ENCODE measurements at places on chromosomes 3 and 15.

GRCh38 chr3:132253262-132253878 is 63.8 kb upstream of the ACP3 start:
- DNase-seq = peak; percentile 67

GRCh38 chr15:56598991-56599390 is 134.1 kb upstream of the MNS1 start:
- DNase-seq = no peak

DNA sequence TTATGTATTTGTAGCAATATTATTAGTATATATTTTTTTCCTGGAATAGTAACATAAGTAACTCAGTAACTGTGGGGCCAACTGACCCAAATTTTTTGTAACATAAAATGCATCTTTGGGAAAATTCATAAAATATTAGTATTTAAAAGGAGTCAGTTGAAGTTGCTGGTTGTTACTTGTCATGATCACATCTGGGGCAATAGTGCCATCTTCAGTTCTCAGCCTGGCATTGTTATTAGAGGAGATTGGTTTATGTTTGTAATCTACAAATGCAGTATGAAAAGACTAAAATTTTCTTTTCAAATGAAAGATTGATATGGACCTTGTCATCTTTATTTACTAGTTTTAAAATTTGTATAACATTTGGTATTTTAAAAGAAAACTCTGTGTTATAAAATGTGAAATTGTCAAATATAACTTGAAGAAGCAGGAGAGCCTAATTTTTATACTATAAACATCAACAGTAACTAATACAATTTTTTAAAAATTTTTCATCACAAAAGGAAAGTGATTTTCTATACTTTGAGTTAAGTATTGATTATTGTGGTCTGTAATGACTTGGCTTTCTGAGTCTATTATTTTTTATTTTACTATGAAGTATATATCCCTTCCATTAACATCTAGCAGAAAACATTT is 38.8 kb upstream of the MLF1 start:
- DNase-seq = peak; percentile 69

DNA sequence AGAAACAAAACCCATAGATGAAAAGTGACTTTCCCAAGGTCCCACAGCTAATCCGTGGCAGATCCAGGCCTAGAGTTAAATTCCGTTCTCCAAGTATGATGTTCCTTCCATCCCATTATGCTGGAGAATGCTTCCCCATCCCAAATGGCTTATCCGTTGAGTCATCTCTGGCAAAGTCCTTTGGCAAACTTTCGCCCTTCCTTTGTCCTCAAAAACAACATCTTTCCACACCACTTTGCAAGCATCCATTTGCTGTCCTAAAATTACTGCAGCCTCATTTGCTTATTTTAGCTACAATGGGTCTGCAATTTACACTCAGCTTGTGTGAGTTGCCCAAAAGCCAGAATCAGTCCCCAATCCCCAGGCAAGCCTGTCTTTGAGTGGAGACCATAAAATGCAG is 304.0 kb upstream of the TLE3 start:
- no peak for DNase-seq

DNA sequence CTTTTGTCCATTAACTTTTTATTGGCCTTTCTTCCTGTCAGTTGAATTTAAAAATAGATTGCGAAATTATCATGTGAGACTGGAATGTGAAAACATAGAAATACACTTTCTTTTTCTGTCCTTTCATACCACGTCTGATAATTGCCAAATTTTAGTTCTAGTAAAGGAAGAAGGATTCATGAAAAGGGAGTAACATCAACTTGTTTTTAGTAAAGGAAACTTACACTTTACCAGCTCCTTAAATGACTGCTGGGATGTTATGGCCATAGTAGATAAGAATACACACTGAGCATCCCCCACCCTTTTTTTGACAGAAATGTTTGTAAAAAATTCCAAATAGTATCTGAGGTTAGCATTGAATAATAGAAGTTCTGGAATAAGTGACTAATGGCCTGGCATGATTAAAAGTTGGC is 137.9 kb downstream of the NEO1 start:
- DNase-seq = no peak

DNA sequence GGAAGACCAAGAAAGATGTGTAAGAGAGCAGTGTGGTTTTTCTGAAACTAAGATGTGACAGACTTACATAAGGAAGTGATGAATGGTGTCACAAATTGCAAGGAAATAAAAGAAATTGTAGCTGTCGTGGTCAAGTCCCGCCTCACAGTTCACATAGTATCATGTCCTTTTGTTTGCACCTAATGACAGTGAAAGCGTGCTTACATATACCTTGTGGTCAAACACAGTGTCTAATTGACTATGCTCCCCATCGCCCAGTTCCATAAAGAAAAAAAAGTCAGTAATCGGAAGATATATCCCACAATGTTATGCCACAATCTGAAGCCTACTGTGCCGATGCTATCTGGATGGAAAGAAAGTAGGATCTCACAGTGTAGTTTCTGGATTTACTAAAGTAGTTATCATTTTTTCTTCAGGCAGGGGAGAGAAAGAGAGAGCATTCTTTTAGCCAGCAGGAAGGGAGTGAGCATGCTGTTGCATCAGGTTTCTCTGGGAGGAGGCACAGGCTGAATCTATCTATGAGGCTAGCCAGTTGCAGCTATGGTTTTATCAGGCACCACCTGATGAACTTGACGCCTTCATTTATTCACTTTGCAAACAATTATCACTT is 9.8 kb upstream of the PLSCR1 start:
- DNase-seq = no peak

DNA sequence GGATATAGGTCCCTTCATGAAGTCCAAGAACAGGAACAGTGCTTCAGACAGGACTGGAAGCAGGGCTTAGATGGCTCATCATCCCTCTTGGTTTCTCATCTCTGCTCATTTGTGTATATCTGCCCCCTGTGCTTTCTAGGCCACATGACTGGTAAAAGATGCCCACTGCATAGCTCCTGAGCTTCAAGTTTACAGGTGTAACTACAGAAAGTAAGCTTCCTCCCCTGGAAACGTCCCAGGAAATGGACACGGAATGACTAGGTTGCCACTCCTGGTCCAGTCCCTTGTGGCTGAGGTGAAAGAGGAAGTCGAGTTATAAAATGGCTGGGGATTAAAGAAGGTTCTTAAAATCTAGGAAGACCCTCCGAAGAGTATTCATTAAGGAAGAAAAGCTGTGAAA is 32.5 kb downstream of the MYO5A start:
- DNase-seq = no peak

- DNase-seq = no peak
Measured at GRCh38 chr3:88984256-88984655, 123.2 kb upstream of the EPHA3 start.

GRCh38 chr3:48125013-48125705 is 63.1 kb downstream of the CDC25A start:
- DNase-seq = no peak

GRCh38 chr3:171465763-171466162 is 5.6 kb upstream of the TNIK start:
- DNase-seq = no peak

GRCh38 chr3:62809369-62809768 is 65.8 kb downstream of the CADPS start:
- DNase-seq = no peak

GRCh38 chr3:99319961-99320360 is 318.4 kb upstream of the COL8A1 start:
- DNase-seq = no peak

- no peak for DNase-seq
Measured at GRCh38 chr3:152039887-152040286, 166.4 kb downstream of the SUCNR1 start.

- no peak for DNase-seq
Measured at GRCh38 chr15:91892436-91892835, 38.9 kb downstream of the SLCO3A1 start.

GRCh38 chr3:39140341-39140971 is 12.9 kb downstream of the CSRNP1 start:
- DNase-seq = no peak

GRCh38 chr3:160477750-160478149 is 28.2 kb upstream of the TRIM59 start:
- DNase-seq = no peak

- no peak for DNase-seq
Measured at GRCh38 chr3:133644768-133645167, 17.0 kb downstream of the TOPBP1 start.

DNA sequence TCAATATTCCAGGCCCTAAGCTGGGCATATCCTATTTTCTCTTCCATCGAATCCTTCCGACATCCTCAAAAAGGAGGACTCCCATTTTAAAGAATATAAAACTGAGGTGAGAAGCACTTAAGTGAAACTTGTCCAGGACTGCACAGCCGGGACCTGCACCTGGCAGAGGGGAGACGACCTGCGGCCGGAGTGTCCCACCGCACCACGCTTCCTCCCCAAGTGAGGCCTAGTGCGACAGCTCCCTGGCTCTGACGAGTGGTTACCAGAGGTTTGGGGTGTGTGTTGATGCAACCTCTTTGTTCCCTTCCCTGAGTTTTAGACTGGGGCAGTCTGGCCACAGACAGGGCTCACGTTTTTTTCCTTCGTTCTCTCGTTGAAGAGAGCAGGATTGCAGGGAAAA is 24.9 kb upstream of the ATP2B2 start:
- no peak for DNase-seq

GRCh38 chr3:1513662-1514061 is 420.8 kb downstream of the CNTN6 start:
- DNase-seq = no peak

GRCh38 chr3:42762046-42762724 is 10.9 kb downstream of the CCDC13 start:
- peak; percentile 72 for DNase-seq

GRCh38 chr15:94028809-94029208 is 202.6 kb upstream of the MCTP2 start:
- no peak for DNase-seq

DNA sequence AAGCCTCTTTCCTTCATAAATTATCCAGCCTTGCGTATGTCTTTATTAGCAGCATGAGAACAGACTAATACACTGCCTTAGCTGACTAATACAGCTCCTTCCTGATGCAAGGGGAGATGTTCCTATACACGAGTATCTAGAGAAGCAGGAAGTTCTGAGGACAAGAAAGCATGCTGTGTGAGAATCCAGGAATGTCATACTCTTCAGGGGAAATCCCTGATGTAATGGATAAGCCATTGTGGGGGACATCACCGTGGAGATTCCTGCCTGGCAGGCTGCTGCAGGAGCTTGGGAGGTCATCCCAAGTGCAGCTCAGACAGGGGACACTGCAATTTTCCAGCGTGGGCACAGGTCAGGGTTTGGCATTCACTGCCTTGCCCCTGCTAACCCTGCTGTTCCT is 476.9 kb downstream of the NR2F2 start:
- DNase-seq = no peak

DNA sequence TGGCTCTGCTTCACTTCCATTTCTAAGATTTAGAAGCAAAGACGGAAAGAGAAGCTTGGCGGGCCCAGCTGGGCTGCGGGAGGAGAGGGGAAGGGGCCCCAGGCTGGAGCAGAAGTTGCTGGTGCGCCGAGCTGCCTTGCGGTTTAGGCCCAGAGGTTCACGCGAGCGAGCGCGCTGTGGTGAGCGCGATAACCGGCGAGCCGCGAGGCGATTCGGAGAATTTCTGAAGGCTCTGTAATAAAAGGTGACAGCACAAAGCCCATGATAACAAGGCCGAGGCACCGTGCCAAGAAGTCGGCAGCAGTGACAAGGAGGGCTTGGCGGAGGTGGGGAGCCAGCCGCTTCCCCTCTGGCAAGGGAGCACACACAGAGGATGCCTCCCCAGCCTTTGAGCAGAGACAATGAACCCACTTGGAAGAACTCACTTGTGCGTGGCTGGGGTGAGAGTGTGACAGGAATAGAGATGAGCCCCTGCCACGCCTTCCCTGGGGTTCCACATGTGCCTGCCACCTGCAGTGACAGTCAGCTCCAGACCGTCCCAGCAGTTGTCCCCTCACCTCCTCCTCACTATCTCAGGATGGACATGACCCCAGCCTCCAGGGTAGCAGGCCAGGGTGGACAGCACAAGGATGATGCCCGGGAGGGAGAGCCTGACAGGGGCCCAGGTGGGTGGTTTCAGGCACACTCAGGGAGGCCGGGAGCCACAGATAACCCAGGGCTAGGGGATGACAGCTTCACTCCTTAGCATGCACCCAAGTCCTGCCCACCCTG is 315.2 kb downstream of the UACA start:
- DNase-seq = peak; percentile 99

DNA sequence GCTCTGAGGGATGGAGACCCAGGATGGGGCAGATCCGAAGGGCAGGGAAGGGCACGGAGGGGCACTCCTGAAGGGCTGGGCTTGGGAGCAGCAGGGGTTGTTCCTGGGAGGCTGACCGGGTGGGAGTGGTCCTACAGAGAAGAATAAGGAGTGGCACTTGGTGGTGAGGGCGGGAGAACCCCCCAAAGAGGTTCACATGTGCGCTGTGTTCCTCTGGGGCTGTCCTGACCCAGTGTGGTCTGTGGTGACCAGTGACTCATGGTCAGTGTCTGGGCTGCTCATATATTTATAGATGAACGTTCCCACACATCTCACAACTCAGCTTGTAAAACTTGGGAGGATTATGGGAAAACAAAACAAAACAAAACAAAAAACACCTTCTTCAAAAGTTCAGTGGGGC is 10.0 kb downstream of the TRPM1 start:
- DNase-seq = no peak

DNA sequence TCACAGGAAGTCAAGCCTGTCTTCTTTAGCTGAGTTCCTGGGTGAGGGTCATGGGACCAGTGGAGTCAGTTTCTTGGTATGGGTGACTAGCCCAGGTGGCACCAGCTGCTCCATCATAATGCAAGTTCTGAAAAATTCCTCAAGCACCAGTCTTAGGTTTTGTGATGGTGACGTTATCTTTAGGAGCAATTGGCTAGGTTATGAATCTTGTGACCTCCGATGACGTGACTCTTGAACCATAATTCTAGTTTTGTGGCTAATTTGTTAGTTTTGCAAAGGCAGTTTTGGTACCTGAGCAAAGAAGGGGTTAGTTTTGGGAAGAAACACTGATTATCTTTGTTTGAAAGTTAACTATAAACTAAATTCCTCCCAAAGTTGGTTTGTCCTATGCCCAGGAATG is 608.4 kb downstream of the VGLL3 start:
- no peak for DNase-seq

DNA sequence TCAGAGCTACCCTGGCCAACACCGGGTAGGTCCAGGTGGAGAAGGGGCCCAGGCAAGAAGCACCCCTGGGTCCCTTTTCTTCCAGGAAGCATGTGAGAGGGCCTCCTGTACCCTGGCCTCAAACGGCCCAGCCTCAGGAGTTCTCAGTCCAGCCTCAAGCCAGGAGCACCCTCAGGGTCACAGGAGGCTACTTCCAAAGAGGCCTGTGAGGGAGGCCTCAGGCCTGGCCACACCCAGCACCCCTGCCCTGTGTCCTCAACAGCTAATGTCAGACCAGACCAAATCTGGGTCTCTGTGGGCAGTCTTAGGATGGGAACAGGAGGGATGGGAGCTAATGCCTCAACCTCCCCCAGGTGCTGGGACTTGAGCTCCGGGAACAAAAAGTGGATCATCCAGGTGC is 23.5 kb downstream of the PTH1R start:
- no peak for DNase-seq

DNA sequence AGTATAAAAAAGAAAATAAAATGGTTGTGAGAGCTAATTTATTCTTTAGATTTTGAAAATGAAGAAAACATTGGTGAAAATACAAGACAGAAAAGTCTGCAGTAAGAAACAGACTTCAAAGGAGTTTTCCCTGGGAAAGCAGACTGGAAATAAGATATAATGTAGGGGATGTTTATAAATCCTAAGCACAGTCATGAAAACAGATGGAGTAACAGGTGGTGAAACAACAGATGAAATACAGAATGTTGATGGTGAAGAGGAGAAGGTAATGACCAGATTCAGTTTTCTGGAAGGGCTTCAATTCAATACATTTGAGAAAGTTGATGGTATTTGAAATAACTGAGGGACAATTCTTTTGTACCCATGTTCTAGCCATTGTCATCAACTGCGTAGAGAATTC is 353.9 kb downstream of the CHL1 start:
- no peak for DNase-seq

Data from common myeloid progenitor, CD34-positive (primary cell).